ENCODE measurements at places on chromosomes 2 and 18. TPM values are rescaled to one million over a fixed set of nuclear protein-coding genes. Genes with fewer than 3 reads are reported as not detected.

GRCh38 chr2:223086370-223086981 is 34.5 kb downstream of the KCNE4 start:
- peak; percentile 63 for DNase-seq

GRCh38 chr2:127626175-127626574 is 19.8 kb upstream of the GPR17 start:
- DNase-seq, result no peak

- no peak for DNase-seq
These were observed 12.1 kb downstream of the LRRTM1 start for GRCh38 chr2:80292474-80292873.

DNA sequence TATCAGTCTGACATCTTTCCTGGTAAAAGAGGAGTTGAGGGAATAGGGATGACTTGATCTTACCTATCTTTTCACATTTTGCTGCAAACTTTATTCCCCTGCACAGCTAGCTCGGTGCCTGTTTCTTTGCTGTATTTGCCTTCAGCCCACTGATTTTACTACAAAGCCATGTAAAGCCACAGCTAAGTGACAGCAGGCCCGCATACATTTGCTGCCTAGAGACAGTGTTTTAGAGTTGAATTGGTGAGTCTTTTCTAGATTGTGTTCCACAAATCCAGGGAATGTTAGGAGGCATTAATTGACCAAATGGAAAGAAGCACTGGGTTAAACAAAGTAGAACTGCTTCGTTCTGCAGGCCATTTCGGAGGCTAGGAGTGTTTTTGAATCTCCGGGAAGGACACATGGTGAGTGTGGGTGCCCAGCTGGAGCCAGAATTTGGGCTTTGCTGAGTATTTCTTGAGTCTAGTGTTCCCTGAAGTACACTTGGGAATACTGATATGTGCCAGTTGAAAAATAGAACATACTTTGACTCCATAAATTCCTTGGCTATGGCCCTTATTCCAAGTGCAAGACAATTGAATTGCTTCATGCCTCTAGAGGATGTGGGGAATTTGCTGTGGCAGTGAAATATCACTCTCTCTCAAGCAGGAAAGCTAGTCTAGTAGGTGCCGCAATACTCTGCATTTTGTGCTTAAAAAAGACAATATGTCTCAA is 329.8 kb downstream of the PTPRM start:
- no peak for DNase-seq

DNA sequence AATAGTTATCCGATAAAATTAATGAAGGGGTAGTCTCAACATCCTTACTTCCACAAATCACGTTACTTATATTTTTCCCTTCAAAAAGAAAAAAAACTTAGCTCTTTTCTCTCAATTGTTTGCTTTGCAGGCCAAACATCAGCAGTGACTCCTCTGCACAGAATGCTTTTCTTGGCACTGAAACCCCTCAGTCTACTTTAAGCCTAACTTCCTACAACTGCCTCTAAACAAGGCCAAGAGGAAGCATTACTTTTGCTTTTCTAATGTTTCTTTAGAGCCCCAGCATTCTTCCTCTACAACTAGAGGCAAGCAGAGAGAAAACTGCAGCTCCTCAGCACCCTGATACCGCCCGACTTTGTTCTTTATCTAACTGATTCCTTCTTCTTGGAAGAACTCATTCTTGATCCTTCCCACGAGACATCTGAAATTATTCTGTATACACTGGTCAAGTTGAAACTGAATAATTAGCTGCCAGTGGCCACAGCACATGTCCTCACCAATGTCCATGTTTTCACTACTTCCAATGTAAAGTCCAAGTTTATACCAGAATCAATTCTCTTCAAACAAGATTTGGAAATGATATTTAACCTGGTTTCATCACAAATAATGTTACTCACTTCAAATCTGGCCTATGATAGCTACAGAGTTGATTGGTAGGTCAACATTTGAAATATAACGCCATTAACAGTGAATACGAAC is 55.3 kb downstream of the DTNB start:
- peak; percentile 91 for DNase-seq

- DNase-seq, result no peak
These were observed 1712.8 kb upstream of the TMEFF2 start for GRCh38 chr2:193907561-193907960.

- peak; percentile 12 for DNase-seq
These were observed 224.7 kb downstream of the SLC8A1 start for GRCh38 chr2:40227210-40227609.

GRCh38 chr18:36476433-36476832 is 178.9 kb downstream of the FHOD3 start:
- DNase-seq, result no peak

- DNase-seq, result no peak
These were observed 15.8 kb upstream of the IL1RL1 start for GRCh38 chr2:102295566-102295965.

GRCh38 chr18:3615374-3615985 is 165.5 kb downstream of the TGIF1 start:
- no peak for DNase-seq

DNA sequence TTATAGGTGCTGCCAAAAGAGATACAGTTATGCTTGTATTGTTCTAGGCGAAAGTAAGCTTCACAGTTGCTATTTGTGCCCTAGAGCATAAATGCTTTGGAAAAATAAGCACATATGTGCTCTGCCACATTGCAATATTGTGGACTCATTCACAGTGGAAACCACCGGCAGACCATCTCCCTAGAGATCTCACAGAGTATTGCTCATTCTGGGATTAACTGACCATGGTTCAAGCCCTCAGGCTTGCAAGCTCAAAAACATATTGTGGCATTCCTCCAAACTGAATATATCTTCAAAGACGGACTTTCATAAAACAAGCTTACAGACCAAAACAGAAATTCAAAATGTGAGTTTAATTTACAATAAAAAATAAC is 158.2 kb upstream of the CCDC150 start:
- peak; percentile 26 for DNase-seq

- no peak for DNase-seq
These were observed 14.9 kb upstream of the LCT start for GRCh38 chr2:135851858-135852257.

- no peak for DNase-seq
These were observed 32.3 kb downstream of the LYPD6B start for GRCh38 chr2:149070681-149071320.

- peak; percentile 64 for DNase-seq
These were observed 85.0 kb upstream of the SEC11C start for GRCh38 chr18:59054496-59055287.

DNA sequence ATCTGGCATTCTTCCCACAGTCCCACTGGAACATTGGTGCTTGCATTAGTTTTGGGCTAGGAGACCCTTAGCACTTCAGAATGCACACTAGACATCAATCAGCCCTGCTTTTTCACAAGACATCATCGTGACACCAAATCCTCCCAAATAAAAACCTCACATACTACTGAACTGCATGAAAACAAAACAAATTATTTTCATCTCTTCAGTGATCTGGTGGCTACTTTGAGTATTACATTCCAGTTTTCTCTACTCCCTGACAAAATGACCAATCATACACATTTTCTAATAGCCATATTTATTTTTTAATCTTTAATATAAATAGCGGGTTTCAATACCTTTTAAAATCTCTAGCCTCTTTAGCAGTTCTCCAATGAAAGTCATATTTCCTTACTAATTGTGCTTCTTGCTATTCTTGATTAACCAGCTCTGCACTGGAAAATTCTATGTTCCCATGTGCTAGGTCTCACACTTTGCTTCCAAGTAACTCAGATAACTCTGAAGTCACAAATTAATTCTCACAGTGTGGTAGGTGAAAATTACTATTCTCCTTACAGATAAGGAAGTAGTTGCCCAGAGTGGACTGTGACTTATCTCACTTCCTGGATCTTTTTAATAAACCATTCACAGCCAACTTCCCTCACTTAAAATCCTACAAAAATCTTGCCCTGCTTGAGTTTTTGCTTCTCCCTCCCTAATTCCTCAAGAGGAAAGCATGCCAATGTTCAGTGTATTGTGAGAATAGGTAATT is 82.5 kb upstream of the EPB41L3 start:
- no peak for DNase-seq

DNA sequence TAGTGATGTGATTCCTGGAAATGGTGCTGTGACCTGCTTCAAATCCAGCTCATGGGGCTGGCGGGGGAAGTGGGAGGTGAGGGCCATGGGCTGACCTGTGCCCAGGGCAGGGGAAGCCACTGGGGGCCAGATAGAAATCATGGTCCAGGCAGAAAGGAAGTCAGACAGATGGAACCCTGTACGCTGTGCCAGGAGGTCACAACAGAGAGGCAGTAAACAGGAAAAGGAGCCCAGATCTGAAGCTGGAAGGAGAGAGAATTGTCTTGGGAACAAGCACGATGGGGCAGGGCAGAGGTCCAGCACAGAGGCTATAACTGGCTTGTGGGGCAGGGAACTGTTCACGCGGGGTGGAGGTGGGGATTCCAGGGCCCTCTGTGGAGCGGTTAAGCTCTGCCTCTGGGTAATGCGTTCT is 76.0 kb downstream of the RNF144A start:
- no peak for DNase-seq

- DNase-seq, result no peak
These were observed 70.3 kb upstream of the NOSTRIN start for GRCh38 chr2:168732100-168732499.

- DNase-seq, result peak; percentile 70
These were observed 69.5 kb downstream of the ANTXR1 start for GRCh38 chr2:69082430-69082997.

GRCh38 chr2:95274291-95275150 is at the start of gene PROM2:
TSS of gene PROM2 (plus strand) at chr2:95274449. CDS start at chr2:95274586, 137 bp downstream.
- DNase-seq, result no peak

DNA sequence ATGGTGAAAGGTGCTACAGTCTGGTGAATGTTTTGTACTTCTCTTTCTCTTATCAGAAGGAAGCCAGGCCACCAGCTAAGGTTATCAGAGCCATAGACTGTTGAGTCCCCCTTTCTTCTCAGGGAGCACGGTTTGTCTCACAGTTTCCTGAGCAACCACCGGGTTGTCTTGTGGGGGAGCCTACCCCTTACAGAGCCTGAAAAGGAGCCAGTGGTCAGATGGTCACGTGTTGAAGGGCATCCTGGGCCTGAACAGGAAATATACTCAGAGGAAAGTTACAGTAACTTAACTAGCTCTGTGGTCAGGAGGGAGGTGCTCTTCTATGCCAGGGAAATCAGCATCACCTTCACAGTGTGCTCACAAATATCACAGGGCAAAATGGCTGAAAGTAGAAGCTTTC is 11.6 kb downstream of the CD28 start:
- no peak for DNase-seq

- peak; percentile 1 for DNase-seq
These were observed 27.7 kb downstream of the MYL1 start for GRCh38 chr2:210287301-210287700.

DNA sequence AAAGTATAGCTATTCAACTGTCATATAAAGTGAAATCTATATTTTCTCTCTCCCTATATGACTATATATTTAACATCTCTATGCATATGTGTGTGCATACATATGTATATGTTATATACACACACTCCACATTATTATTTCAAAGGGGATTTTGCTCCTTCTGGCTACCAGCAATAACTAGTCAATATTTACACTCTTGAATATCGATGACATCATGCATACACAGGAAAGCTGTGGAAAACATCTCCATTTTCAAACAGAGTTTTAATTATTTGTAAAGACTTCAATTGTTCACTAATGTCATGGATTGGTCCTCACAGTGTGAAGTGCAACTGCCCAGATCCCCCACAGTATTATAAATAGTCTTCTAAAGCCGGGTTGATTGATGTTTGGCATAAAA is 195.9 kb upstream of the TCF4 start:
- DNase-seq, result no peak

GRCh38 chr2:222652491-222653255 is 3.2 kb downstream of the FARSB start:
- DNase-seq, result no peak

DNA sequence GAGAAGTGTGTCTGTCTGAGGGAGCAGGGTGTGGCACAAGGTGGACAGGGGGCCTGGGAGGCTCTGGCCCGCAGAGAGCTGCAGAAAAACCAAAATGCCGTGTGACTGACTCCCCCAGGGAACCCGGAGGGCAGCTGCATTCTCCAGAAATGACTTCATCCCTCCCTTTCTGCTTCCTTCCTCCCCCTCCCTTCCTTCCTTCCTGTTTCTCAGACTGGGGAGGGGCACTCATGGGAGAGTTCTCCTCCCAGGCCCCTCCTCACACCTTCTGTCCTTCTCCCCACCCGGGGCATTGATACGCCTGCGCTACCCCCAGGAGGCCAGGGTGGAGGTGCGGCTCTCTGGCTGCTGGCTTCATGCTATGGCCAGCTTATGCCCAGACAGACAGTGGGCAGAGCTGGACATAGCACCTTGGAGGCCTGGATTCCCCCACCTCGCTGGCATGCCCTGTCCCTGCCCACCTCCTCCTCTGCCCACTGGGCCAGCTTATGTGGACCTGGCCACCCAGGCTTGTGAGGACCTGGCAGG is 8.2 kb upstream of the GPR17 start:
- peak; percentile 71 for DNase-seq

DNA sequence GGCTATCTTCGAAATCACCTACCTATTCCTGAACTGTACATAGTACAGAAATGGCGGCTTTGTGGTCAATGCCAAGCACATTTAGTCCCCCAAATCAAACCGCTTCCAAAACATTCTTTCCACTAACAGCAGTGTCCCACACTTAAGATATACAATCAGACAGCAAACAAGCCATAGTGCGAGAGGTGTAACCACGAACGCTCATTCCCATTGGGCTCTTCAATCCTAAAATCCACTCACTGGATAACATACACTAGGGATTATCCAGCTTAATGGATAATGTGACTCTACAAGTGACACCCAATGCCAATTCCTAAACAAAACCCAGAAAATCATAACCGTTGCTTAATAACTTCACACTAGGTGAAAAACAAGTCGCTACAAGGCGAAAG is 2.0 kb downstream of the XPO1 start:
- peak; percentile 15 for DNase-seq

DNA sequence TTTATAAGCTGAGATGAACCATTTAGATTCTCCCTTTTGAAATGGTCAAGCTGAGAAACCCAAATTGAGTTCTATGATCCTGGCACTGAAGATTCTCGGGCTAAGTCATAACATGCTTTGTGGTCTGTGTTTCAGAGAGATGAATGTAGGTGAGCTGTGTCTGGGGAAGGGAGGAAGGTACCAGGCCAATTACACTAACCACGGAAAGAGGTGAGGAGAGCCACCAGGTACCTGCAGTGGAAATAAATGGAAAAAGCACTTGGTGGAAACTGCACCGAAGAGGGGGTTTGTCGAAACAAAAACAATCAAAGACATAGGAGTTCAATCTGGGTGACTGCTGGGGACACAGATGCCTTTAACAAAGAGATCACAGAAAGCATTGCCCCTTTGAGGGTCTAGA is 963 bp upstream of the MRPL44 start:
- no peak for DNase-seq

GRCh38 chr18:53152476-53152875 is 812.5 kb downstream of the DCC start:
- DNase-seq, result no peak

- DNase-seq, result no peak
These were observed 415.9 kb downstream of the NBAS start for GRCh38 chr2:15145046-15145817.

C2orf66 gene
- total RNA-seq, result 0.54 TPM

SYT4 gene
- not detected for total RNA-seq

NEU2 gene
- not detected for total RNA-seq

HRH4 gene
- total RNA-seq, result 0.17 TPM

CELF4 gene
- not detected for total RNA-seq

CAPN13 gene
- total RNA-seq, result not detected

CASP10 gene
- 1.2 TPM for total RNA-seq

RIT2 gene
- not detected for total RNA-seq

RBM44 gene
- 0.32 TPM for total RNA-seq

DSG1 gene
- total RNA-seq, result 0.05 TPM

SKA1 gene
- total RNA-seq, result 2.6 TPM

UGT1A6 gene
- total RNA-seq, result not detected

HOXD8 gene
- total RNA-seq, result not detected

CTAGE1 gene
- total RNA-seq, result 0.12 TPM

LAMA1 gene
- total RNA-seq, result 18.3 TPM

EML6 gene
- total RNA-seq, result 0.23 TPM

UGT1A10 gene
- not detected for total RNA-seq
